Naive thymus-derived CD8-positive, alpha-beta T cell (primary cell): ENCODE measurements at places on chromosomes 11 and 22. TPM values are rescaled to one million over a fixed set of nuclear protein-coding genes. Genes with fewer than 3 reads are reported as not detected.
A peak's percentile ranks its signal among the peaks of the same experiment; 100 is the strongest.

PIWIL4 gene
- not detected for polyA plus RNA-seq

FGF19 gene
- polyA plus RNA-seq = not detected

SHISA8 gene
- polyA plus RNA-seq = not detected

SLC22A8 gene
- polyA plus RNA-seq = not detected

FUT4 gene
- 1.2 TPM for polyA plus RNA-seq

GRCh38 chr11:128620309-128621100 lies 33.1 kb upstream of the ETS1 start:
- DNase-seq = no peak

- DNase-seq = no peak
Measured at GRCh38 chr11:1009991-1010390, 26.5 kb downstream of the MUC6 start.

GRCh38 chr11:27246925-27247324 lies 116.1 kb downstream of the CCDC34 start:
- DNase-seq = no peak

- DNase-seq = no peak
Measured at GRCh38 chr11:116371146-116371545, 401.6 kb downstream of the BUD13 start.

GRCh38 chr11:90476442-90477007 lies 253.7 kb upstream of the CHORDC1 start:
- DNase-seq = no peak

DNA sequence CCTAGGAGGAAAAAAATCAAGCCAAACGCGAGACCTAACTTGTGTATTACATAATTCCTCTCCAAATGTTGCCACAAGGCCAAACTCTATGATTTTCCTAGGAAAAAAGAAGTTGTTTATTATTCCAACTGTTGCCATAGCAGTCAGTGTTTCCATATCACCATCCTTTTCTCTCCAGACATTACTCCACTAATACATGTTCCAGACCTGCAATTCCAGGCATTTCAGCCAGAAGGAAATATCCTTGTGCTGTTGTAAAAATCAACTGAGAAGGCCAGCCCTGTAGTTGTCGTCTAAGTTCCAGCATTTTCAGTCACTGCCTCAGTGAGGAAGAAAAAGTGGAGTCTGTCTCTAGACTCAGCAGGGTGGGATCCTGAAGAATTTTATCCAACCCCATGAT lies 33.1 kb upstream of the PAMR1 start:
- no peak for DNase-seq

DNA sequence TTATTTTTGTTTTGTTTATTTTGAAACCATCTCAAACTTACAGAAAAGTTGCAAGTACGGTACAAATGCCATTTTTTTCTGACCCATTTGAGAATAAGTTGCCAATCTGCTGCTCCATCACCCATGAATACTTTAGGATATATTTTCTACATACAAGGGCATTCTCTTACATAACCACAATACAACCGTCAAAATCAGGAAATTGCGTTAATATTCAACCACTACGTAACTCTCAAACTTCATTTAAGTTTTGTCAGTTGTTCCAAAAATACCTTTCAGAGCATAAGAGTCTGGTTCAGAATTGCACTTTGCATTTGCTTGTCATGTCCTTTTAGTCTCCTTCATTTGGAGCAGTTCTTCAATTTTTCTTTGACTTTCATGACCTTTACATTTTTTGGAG lies 194.3 kb upstream of the BDNF start:
- no peak for DNase-seq

DNA sequence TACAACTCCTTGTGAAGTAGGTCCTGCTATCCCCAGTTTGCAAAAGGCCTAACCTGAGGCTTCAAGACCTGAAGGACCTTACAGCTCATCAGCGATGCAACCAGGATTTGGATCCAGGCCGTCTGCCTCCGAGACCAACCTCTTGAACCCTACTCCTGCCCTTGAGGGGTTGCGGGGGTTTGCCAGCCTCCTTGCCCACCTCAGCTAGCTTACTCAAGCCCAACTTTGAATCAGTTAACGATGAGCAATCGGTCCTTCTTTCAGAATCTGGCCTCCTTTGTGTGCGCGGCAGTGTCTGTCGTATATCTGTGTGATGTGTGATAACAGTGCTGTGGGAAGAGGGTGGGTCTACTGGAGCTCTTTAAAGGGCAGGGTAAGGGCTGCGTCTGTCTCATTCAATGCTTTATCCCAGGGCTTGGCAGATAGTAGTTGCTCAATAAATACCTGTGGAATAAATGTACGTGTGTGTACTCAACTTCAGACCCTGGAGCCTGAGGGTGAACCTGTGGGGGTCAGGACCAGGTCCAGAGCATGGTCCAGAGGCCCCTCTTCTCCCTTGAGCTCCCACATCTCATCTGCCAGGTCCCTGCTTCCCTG lies 3.2 kb downstream of the CHRM1 start:
- no peak for DNase-seq

- DNase-seq = no peak
Measured at GRCh38 chr11:3611976-3612678, 29.7 kb downstream of the ART5 start.

DNA sequence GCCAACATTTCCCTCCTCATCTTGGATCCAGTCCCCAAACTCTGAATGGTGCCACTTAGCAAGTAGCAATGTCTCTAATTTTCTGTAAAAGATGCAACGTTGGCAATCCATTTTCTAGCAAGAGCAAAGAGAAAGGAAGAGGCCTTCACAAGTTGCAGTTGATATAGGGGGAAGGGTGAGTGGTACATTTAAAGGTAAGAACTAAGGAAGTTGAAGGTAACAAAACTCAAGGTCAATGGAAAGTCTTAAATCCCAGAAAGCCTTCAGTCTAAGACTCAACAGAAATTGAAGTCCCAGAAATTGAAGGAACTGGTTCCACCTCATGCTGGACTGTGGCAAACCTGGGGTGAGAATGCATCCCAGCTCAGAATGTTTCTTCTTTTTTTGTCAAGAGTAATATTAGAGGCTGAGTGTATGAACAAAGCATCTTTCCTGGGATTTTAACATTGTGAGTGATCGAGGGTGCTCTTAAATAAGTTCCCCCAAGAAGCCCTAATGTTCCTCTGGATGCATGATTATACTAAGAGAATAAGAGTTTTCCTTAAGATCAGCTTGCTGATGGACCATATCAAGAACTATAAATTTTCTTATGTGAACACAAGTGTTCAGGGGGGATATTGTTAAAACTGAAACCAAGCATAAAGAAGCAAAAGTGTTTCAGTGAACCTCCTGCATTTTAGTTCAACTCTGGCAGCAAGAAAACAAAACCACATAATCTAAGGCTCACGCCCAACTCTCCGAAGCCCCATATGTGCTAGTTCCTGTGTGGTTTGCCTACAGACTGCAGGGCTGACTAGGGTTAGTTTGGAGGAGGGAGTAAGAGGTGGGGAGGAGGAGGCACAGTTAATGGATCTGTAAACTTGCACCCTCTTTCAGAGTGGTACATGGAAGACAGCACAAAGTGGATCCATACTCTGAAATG lies at the start of gene GRAP2:
GRAP2 (plus strand) TSS at position 779 of the 922 bp plus-strand sequence. CDS start 46,023 bp downstream, outside the sequence.
- DNase-seq = peak; percentile 86

DNA sequence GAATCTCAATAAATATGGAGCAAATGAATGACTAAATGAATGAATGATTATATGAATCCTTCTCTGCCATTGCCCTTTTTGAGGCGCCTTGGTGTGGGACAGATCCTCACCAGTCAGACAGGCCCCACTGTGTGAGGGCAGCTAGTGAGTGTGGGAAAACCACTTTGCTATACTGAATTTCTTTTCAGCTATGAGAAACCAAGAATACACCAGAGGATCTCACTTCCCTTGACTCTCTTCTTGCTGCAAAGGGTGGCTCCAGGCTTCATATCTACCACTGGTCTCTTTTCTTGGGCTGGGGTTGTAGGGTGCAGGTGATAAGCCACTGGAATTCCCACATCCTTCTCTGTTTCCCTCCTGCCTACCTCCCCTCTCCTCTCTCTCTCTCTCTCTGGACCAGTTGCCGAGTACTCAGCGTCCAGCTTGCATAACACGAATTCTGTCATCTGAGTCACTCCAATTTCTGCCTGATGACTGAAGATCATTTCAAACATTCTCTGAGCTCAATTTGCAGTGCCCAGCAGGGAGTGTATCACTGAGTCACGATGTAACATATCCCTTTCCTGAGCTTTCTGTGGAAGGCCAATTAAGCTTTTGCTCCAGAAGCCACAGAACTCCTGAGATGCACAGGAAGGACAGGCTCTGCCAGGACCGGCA lies 304.3 kb upstream of the NCAM1 start:
- no peak for DNase-seq

- peak; percentile 16 for DNase-seq
Measured at GRCh38 chr11:75450826-75451821, 18.1 kb upstream of the KLHL35 start.

DNA sequence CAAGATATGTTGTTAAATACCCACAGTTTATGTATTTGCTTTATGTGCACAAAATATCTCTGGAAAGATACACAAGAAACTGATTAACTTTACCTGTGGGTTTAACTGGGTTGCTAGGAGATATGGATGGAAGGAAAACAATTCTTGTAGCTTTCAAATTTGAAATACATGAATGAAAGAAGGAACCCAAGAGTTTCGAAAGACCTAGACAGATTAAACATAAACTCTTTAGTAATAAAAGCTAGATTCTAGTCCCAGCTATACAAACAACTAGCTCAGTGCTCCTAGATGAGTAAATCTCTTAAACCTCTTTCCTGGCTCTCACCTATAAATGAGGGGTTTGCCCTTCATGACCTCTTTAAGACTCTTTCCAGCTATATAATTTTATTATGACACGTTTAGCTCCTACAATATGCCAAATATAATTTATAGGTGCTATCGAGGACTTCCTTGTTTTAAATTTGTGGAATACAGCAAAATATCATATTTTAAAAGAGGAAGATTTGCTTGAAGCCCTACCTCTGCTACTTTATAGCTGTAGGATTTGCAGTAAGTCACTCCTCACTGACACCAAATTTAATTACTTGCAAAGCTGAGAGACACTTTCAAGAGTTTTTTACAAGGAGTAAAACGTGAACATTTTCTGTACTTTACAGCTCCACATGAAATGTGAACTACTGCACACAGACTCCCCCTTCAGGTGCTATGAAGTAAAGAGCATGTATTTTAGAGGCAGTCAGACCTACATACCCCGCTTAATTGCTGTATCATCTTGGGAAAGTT lies 50.7 kb downstream of the RRAS2 start:
- peak; percentile 35 for DNase-seq

GRCh38 chr11:100923555-100923954 lies 206.1 kb downstream of the PGR start:
- no peak for DNase-seq

GRCh38 chr22:30234786-30235470 lies 11.6 kb downstream of the LIF start:
- DNase-seq = no peak

GRCh38 chr22:48696371-48696770 lies 1131.3 kb downstream of the BRD1 start:
- no peak for DNase-seq

DNA sequence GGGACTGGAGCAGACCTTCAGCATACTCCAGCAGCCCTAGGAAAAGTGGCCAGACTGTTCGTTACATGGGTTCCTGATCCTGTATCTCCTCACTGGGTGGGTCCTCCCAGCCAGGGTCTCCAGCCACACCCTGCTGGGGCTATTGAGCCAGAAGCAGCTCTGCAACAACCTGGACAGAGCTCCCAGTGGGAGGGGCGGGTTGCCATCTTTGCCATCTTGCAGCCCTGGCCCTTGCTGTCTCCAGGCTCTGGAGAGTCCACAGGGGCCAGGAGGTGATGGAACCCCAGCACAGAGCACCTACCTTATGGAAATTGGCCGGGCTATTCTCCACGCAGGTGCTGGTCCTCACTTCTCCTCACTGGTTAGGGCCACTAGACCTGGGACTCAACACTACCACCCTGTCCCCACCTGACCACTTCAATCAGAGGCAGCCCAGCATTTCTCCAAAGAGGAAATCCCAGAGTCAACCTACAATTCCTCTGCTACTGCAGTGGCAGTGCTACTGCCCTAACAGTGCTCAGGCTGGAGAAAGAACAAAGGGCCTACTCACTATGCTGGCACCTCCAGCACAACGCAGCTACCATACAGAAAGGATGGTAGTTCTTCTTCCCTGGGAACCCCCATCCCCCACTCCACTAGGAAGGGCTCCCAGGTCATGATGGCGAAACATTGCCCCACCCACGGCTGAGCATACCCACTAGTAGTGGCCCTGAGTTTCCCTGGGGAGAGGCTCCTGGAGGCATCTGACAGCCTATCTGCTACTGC lies 290.2 kb upstream of the NCAM1 start:
- DNase-seq = no peak

DNA sequence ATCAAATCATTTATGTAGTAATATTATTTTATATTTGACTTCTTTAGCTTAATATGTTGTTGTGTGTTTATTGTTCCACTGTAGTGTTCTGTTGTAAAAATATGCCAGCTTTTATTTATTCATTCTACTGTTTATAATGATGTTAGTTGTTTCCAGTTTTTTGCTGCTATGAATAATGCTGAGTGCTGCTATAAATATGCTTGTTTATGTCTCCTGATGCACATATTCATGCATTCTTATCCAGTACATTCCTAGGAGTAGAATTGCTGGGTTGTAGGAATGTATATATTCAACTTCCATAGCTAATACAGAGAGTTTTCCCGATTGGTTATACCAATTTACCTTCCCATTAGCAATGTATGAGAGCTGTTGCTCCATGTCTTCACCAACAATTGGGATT lies 33.5 kb upstream of the RAB30 start:
- DNase-seq = no peak

DNA sequence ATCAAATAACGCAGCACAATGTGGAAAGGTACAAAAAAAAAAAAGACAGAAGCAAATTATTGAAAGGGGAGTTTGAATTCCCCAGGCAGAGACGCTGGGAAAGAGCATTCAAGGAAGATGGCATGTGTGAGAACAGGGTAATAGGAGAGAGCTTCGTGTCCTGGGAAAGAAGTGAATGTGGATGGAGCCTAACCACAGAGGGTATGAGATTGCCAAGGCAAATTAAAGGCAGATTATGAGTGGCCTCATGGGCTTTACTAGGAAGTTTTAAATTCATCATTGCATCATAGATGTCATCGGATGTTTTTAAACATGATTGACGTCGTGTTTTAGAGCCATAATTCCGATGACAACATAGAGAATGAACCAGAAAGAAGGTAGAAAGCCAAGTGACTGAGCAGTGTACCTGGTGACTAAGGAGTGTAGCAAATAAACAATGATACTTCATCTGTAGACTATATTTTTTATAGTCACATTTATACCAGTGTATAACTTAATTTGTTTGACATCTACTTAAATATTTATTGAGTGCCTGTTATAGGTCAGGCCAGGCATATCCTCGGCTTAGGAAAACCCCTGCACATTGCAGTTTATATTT lies 151.4 kb downstream of the MSANTD4 start:
- DNase-seq = no peak
